KBM-7 (cell line): ENCODE measurements at places on chromosomes 16 and 17.

DNA sequence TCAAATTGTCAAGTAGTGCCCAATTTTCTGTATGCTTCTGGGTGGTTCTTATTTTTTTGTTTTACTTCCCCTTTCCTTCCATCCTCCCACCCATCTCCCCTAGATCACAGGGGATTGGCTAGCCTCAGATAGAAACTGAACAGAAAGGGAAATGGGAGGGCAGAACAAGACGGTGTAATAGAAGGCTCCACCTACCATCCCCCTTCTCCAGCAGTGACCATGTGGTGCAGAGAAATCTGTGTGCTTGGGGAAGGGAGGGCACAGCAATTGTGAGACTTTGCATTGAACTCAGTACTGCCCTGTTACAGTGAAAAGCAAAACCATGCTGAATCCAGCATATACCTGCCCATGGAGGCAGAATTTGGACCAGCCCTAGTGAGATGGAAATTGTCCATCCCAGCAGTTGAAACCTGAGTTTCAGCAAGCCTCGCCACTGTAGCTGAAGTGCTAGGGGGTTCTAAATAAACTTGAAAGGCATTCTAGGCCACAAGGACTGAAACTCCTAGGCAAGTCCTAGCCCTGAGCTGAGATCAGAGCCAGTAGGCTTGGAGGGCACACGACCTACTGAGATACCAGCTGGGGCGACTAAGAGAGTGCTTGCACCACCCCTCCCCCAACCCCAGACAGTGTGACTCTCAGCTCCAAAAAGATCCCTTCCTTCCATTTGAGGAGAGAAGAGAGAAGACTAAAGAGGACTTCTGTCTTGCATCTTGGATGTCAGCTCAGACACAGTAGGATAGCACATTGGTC lies 5.2 kb downstream of the SLFN11 start:
- peak; percentile 98 for DNase-seq

DNA sequence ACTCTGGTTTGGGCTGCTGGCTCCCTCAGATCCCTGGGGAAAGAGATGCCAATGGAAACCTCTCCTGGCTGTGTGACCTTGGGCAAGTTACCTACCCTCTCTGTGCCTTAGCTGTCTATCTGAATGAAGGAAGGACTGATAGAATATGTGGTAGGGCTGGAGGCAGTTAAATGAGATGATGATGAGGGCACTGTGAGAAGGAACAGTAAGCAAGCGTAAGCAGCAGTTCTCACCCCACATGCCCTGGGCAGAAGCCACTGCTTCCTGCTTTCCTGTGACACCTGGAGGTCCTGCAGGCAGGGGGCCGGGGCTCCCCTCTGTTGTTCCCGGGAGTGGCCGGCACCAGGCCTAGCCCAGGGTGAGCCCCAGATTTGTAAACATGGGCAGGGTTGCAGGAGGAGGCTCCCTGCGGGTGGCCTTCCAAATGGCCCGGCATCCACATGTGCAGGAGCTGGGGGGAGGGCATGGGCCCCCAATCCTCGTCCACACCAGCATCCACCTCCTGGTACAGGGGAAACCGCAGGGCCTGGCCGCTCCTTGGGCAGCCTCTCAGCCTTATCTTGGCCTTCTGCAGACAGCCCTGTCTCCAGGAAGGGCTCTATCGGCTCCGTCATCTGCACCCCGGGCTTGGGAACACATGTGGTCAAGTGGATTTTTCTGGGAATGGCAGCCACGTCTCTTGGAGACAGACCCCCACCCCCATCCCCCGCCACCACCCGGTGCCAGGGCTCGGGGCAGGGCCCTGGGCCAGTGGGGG lies 235.6 kb upstream of the GSE1 start:
- peak; percentile 90 for DNase-seq

GRCh38 chr17:71110326-71110725 lies 941.0 kb downstream of the KCNJ2 start:
- no peak for DNase-seq

DNA sequence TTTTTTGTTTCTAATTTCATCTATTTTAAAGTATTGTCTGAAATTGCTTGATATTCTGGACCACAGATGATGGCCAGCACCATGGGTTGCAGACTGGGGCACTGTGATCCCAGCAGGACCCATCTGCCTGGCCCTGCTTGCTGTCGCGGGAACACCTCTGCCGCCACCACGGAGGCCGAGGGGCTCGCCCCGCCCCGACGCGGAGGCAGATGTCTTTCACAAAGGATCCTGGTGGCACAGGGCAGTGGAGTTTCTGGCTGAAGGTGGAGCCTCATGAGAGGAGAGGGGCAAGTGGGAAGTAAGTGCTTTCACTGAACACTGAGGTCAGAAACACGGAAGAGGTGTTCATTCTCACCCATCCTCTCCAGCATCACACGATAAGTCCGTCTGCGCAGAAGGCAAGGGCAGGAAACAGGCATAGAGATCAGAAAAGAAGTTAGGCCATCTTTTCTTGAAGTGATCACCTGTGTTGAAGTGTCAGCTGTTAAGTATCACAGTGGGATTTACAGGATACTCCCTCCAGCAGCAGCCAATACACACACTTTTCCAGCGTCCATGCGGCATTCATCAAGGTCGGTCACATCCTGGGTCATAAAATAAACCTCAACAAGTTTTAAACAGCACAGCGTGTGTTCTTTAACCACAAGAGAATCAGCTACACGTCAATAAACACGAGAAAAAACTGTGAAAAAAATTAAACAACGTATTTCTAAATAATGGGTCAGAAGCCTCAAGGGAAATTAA lies 194.5 kb downstream of the RPTOR start:
- DNase-seq: peak; percentile 35

DNA sequence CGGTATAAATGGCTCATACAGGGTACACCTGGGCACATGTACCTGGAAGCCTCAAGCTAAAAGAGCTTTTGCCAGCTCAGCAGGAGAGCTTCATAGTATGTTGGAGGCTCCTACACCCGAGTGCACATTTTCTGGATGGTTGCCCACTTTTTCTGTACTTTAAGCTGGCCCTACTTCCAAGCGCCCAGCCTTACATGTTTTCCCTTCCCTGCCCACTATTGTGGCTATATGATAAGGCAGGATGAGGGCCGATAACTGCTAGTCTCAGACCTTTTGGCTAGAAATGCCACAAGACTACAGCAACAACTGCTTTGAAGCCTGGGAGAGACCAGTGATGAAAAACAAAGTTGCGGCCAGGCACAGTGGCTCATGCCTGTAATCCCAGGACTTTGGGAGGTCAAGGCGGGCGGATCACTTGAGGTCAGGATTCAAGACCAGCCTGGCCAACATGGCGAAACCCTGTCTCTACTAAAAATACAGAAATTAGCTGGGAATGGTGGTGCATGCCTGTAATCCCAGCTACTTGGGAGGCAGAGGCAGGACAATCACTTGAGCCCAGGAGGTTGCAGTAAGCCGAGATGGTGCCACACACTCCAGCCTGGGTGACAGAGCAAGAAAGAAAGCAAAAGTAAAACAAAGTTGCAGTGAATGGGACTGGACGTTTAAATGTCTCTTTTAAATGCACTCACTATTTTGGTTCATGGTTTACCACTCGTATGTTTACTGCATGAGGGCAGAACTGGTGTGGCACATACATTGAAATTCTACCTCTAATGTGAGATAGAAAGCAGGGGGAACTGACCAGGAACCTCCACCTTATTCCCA lies 14.2 kb upstream of the MARCHF10 start:
- DNase-seq: no peak

GRCh38 chr17:32720671-32721070 lies 156.3 kb downstream of the MYO1D start:
- DNase-seq: no peak

GRCh38 chr16:10368969-10369551 lies 16.8 kb upstream of the ATF7IP2 start:
- DNase-seq: peak; percentile 30

DNA sequence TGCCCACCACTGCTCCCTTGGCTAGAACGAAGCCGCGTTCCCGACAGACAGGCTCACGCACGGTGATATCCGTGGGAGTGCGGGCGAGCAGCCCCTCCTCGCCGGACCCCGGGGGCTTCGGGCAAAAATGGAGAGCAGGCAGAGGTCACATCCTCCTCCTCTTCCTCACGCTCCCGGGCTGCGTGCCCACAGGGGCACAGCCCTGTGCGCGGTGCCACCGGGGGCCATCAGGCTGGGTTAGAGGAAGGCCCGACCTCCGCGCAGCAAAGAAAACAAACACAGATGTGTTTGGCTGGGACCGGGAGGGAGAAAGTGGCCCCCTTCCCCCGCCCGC lies 519 bp upstream of the NTN1 start:
- no peak for DNase-seq

GRCh38 chr16:49542946-49543630 lies 169.5 kb downstream of the C16orf78 start:
- DNase-seq: no peak

- DNase-seq: no peak
These were observed 173.7 kb downstream of the TRIM37 start for GRCh38 chr17:58932956-58933355.

DNA sequence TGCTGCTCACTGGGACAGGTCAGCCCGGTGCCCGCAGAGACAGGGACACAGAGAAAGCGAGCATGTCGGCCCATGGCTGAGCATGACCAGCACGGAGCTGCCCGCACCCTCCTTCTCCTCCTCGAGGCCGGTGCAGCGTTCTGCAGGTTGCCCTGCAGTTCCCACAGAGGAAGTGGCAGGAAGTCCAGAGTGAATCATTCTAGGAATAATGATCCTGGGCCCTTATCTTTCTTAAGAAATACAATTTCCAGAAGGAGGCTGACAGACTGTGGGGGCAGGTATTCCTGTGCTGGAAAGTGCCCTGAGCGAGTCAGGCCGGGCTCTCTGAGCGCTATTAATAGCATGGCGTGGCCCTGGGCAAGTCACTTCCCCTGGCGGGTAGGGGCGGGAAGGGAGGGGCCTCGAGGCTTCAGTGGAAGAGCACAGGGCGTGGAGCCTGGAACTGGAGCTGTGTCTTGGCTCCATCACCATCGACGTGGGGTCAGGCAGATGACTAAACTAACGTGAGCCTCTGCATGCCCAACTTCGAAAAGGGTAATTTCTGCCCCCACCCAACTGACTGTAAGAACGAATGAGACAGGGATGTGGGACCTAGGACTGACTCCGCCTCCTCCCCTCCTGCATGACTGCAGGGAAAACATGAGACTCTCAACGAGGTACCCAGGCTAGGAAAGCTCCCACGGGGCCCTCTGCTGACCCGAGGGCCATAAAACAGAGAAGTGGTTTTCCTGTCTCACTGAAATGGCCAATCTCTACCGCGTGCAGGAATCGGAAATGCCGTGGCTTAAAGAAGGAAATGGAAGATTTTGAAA lies 9.8 kb downstream of the TMEM204 start:
- peak; percentile 94 for DNase-seq

DNA sequence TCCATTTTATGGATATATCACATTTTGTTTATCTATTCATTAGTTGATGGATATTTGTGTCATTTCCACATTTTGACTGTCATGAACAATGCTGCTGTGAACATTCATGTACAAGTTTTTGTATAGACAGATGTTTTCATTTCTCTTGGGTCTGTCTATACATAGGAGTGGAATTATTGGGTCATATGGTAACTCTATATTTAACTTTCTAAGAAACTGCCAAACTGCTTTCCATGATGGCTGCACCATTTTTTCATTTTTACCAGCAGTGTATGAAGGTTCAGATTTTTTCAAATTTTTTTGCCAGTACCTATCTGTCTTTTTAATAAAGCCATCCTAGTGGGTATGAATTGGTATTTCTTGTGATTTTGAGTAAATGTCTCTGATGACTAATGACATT lies 15.5 kb downstream of the NFAT5 start:
- no peak for DNase-seq

GRCh38 chr16:76518781-76519180 lies 241.6 kb downstream of the CNTNAP4 start:
- no peak for DNase-seq

DNA sequence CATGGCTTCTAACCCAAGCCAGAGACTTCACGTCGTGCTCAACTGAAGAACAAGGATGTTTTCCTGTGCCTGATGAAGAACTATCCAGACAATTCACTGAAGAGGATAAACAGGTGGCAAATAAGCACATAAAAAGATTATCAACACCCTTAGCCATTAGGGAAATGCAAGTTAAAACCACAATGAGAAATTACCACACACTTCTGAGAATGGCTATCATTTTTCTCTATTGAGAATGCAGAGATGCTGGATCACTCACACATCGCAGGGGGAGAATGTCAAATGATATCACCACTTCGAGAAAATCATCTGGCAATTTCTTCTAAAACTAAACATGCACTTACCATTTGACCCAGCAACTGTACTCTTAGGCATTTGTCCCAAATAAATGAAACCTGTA lies 162.8 kb downstream of the IRX3 start:
- no peak for DNase-seq

GRCh38 chr17:9810100-9810949 lies 11.6 kb downstream of the GSG1L2 start:
- DNase-seq: no peak

GRCh38 chr17:41722231-41722630 lies 10.1 kb downstream of the GAST start:
- DNase-seq: no peak

GRCh38 chr16:30113031-30113710 lies at the start of gene GDPD3:
TSS of gene GDPD3 (minus strand) at chr16:30113537. CDS start at chr16:30113478, 59 bp downstream.
- no peak for DNase-seq

DNA sequence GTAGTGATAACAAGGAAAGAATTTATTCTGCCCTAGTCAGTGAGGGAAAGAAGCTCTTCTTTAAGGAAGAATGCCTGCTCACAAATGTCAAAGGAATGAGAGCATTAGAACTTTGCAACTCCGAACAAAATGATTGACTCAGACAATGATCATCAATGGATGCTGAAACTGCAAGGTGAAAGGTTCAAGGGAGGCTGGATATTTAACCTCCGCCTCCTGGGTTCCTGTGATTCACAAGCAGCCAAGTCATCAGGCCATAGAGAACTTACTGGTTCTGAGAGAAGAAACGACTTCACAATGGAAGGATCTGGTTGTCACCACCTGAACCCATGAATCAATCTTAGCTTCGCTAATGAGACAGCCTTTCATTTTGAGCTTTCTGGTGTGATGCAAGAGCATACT lies 16.0 kb upstream of the SCNN1B start:
- no peak for DNase-seq

DNA sequence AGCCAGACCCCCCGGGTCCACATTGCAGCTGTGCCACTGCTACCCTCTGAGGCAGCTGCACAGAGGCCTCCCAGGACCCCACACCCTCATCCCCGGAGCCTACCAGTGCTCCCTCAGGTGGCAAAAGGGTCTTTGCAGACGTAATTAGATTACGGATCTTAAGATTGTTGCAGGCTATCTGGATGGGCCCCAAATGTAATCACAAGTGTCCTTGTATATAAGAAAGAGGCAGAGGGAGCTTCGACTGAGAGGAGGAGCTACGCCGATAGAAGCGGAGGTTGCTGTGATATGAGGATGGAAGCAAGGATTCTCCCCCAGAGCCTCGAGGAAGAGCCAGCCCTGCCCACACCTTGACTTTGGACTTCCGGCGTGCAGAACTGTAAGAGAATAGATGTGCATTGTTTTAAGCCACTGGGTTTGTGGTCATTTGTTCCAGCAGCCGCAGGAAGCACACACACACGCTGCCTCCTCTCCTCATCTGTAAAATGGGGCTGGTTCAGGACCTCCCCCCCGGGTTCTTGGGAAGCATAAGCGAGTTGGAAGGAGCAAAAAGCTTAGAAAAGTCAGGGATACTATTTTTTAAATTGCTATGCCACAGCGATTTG lies 10.5 kb upstream of the RAI1 start:
- DNase-seq: no peak

- no peak for DNase-seq
These were observed 469.9 kb upstream of the CDH5 start for GRCh38 chr16:65896448-65897153.

- no peak for DNase-seq
These were observed 6.6 kb upstream of the MED11 start for GRCh38 chr17:4724650-4725049.

- no peak for DNase-seq
These were observed 211.5 kb downstream of the CDH11 start for GRCh38 chr16:64910356-64910755.
